Activated CD8-positive, alpha-beta T cell treated with anti-CD3 and anti-CD28 coated beads, Interleukin-2, amount 10 ng/mL, durations not matched to agents 7 days and 5 days (primary cell): ENCODE measurements at places on chromosomes 7 and 10. TPM values are rescaled to one million over a fixed set of nuclear protein-coding genes. Genes with fewer than 3 reads are reported as not detected.

DNA sequence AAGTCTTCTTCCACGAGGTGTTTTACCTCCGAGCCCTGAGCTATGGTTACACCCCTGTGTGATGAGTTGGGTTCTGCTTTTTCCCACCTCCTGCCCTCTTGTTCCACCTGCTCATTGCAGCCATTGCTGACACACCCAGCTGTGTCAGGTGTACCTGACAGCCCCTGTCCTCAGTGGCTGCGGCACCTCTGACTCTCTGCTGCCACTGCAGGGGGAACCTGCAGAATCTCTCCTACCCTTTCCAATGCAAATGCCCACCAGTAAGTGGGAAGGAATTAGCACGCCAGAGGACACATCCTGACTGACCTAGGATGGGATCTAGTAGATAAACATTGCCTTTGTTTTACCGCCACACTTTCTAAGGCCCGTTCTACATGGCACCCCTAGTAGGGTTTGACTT is 600.9 kb upstream of the MKI67 start:
- no peak for DNase-seq

DNA sequence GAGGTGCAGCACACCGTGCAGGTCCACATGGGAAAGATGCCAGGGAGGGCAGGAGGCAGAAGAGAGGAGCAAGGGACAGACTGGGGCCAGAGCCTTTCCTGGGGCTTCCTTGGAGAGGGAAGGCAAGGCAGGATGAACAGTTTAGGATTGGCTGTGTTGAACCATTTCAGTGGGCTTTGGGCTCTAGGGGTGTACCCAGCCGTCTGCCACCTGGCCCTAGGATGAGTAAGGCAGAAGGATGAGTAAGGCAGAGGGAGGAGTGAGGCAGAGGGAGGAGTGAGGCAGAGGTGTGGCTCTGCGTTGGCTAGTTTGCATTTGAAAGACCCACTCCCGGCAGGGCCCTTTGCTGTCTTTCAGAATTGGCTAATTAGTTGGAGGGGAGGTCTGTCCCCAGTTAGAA is 31.5 kb upstream of the PRF1 start:
- no peak for DNase-seq

Gene FBXL13
- total RNA-seq, result 0.34 TPM

Gene PURB
- total RNA-seq, result 26.8 TPM

Gene GRM3
- total RNA-seq, result not detected

Gene ASZ1
- total RNA-seq, result not detected

GRCh38 chr10:113541549-113541927 is 11.3 kb upstream of the HABP2 start:
- no peak for DNase-seq

GRCh38 chr7:148129023-148129422 is 461.5 kb upstream of the C7orf33 start:
- no peak for DNase-seq

DNA sequence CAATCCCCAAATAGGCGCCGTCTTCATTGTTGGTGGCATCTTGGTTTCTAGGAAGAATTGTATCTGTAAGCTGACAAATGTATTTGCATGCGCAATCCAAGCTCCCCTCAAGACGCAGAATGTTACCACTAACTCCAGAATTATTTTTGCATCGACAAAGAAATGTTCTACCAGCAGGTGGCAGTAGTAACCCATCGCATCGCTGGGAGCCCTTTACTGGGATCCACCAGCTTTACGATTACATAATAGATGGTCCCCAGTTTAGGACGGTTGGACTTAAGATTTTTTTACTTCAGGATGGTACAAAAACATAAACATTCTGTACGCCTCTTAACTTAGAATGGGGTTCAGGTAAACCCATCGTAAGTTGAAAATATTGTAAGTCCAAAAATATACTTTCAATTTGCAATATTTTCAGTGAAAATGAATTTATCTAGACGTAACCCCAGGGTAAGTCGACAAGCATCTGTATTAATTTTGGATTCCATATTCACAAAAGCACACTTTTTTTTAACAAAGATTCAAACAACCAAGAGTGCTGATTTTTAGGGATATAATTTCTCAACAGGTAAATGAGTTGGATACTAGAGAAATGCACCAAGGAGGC is 114.0 kb upstream of the COBL start:
- DNase-seq, result peak; percentile 65
